ENCODE measurements at places on chromosomes 11 and 22. TPM values are rescaled to one million over a fixed set of nuclear protein-coding genes. Genes with fewer than 3 reads are reported as not detected.

The TSPAN18 gene
- total RNA-seq, result 10.8 TPM

The ARHGAP32 gene
- total RNA-seq, result 70.5 TPM

The KCNJ11 gene
- 6.9 TPM for total RNA-seq

The SCGB2A2 gene
- not detected for total RNA-seq

DNA sequence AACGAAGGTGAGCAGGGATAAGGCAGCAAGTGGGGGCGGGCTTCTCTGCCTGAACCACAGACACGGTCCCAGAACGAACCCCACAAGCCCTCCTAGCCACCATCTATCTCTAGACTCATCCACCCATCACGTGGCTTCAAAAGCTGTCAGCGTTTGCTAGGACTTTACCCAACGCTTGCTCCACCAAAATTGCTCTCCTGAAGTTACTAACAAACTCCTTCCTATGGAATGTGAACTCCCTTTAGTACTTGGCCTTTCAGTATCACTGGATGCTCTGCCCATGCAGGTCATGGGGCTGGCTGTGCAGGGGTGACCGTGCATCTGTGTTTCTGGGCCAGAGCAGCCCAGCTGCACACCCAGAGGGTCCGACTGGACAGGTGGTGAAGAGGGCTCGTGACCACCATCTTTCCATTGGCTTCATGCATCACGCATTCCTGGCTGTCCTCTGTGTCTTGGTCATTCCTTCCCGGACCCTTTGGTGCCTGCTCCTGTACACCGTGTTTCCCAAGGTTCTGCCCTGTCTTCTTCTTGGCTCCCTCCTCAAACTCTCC, 85.1 kb downstream of the MYO7A start:
- DNase-seq, result no peak

DNA sequence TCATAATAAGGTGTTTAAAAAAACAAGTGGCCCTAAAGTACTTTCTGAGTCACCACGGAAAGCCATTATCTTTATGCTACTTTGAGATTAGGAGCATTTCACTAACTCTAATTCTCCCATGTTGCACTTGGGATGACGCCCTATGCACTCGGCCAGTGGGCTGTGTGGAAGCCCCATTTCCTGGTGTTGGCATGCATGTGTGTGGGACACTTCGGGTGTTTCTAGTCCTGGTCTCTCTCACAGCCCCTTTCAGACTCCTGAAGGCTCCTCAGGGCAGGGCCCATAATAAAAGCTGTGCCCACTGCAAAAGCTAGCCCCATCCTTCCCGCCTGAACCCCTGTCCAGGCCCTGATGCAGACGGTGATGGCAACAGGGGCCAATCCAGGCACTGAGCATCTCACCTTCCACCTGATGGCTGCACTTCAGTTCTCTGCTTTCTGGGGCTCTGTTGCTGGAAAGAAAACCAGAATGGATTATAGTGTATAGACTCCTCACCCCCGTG, 14.9 kb upstream of the FXYD2 start:
- DNase-seq, result no peak

GRCh38 chr11:116330439-116331185, 442.2 kb downstream of the BUD13 start:
- no peak for DNase-seq

GRCh38 chr11:35983981-35984380, 40.1 kb downstream of the LDLRAD3 start:
- no peak for DNase-seq

DNA sequence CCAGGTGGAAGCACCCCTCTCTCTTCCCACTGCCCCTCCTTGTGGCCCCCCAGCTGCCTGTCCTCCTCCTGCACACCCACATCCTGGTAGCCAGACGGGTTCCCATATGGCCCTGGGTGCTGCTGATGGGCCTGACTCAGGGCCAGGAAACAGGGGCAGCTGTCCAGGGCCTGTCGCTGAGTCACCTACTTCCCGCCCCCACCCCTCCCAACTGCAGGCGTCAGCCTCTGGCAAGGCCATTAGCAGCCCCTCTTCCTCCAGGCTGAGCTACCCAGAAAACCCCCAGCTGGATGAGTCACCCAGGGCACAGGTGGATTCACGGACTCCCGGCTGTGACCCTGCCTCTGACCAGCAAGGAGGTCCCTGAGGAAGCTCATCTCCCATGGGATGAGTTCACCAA, 6.9 kb upstream of the GAL start:
- no peak for DNase-seq

GRCh38 chr11:37544491-37544890, 946.5 kb upstream of the RAG2 start:
- no peak for DNase-seq

DNA sequence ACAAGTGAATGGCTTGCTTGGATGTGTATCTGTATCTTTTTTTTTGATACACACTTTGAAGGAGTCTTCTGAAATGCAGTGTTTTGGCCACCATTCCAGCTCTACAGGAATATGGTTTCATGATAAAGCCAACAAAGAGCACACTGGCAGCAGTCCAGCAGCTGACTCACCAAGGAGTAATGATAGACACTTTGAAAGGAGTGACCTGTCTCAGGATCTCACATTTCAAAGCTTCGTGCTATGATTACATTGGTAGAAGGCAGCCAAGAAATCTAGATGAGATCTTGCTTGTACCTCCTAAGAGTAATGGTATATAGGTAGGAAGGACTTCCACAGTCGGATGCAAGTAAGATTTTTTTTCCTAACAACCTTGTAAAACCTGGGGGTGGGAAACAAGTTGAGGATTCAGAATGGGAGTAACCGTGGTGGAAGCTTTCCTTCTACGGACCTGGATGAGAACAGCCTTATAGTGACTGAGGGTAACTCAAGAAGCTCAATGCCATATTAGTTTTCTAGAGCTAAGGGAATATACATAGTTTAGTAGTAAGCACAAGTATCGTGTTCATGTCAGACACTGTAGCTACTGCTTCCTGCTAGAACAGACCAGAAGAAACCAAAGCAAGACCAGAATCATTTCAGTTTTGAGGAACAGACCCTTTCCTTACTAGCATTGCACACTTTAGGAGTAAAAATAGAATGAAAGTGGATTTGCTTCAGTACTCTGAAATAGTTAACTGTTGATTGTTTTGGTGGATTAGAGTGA, 25.0 kb downstream of the MTMR3 start:
- peak; percentile 91 for DNase-seq

GRCh38 chr11:82507288-82507687, 226.4 kb downstream of the FAM181B start:
- DNase-seq, result no peak

- DNase-seq, result peak; percentile 69
Observed at GRCh38 chr11:117970400-117971024, 15.7 kb upstream of the IL10RA start.

DNA sequence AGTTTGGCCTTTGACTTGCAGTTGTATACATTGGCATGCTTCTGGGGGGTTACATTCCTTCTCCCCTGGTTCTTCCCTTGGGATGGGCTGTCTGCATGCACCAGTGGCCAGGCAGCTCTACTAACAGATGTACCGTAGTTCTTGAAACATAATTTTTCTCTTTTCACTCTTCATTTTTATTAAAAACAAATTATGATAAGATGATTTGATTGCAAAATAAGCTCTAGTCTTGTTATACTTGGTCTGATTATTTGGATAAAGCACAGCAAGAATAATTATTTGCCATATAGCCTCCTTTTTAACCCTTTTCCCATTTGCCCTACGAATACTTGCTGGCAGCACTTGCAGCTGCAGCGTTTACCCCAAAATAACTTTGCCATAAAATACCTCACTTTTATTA, 12.7 kb downstream of the OR56A5 start:
- no peak for DNase-seq

DNA sequence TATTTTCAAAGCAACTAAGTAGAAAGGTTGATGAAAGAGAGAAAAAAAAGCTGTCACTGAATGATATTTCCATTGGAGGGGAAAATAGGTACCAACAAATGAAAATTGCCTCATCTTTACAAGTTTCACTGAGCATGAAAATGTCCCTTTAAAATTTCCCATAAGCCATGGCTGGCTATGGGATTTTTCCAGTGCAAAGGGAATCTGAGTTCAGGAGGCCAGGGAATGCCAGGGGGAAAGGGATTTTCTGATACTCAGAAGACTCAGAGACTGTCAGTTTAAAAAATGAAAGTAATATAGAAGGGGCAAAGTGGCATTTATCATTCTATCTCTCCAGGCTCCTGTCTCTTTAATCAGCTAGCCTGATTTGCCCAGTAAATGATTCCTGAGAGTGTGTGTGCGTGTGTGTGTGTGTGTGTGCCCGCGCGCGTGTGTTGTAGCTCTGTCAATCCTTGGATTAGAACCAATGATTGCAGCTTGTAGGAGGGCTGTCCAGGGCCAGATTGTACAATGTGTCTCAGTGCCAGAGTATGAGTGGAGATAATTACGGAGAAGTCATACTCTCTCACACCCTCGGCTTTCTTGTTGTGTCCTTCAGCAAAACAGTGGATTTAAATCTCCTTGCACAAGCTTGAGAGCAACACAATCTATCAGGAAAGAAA, at the start of gene NTM:
TSS of gene NTM (plus strand) at position 526 of the 662 bp plus-strand sequence.
- peak; percentile 65 for DNase-seq

Data from left colon (tissue), 2 donors.